ENCODE measurements at places on chromosomes 5 and 9. TPM values are rescaled to one million over a fixed set of nuclear protein-coding genes. Genes with fewer than 3 reads are reported as not detected.

DNA sequence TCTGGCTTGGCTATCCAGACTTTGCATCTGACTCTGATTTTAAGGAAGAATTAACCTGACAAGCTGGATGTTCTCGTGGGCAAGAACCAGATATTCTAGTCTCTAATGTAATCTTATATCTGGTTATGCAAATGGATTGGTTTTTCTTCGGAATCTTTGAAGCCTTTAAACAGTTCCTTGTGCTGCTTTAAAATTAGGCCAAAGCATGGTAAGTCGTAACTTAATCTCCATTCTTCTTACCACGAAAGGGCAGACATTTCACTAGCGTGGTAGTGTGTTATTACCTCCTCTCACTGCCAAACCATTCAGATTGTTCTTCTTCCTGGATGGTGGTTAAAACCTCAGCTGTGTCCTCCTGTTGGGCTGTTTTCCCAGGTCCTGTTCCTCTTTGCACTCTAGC is 34.1 kb upstream of the TTC23L start:
- no peak overlapping the region for H3K4me3 ChIP-seq
- no peak for DNase-seq
- no peaks in the 10 kb centered on the region for H3K4me1 ChIP-seq
- H3K27me3 ChIP-seq, result no peaks in the 10 kb centered on the region

DNA sequence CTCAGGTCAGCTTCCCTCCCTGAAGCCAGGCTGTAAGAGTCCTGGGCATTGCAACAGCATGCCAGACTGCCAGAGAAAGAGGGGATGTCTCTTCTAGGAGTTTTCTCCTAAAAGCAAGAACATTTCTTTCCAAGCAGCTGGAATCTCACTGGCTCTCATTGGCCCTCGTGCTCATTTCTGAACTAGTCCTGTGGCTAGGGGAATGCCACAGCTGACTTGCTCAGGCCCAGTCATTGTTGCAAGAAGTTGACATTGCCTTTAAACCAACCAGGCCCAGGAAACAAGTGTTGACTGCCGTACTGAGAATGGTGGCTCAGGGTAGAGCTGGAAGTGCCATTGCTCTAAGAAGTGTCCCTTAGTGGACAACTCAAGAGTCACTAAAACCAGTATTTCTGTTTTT is 15.0 kb upstream of the CEP120 start:
- no peaks in the 10 kb centered on the region for H3K36me3 ChIP-seq
- H3K4me1 ChIP-seq, result peaks cover 5% of the 10 kb centered on the region
- H3K27me3 ChIP-seq, result no peaks in the 10 kb centered on the region
- H3K4me3 ChIP-seq, result no peak overlapping the region
- no peak for DNase-seq
- H3K27ac ChIP-seq, result no peak overlapping the region

DNA sequence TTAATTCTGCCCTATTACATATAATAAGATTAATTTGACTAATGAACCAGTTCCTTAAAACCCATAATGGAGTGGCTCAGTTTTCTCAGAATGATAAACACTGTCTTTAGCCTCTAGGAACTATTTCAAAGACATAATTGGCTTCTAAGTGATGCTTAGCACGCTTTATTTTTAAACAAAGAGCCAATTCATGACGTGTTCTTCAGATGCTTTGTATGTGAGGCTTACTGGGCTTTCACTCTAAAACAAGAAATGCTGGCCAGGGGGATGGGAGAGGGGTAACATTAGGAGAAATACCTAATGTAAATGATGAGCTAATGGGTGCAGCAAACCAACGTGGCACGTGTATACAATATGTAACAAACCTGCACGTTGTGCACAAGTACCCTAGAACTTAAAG is 7.6 kb upstream of the SFXN1 start:
- no peak for DNase-seq
- H3K4me1 ChIP-seq, result no peaks in the 10 kb centered on the region
- H3K4me3 ChIP-seq, result no peak overlapping the region
- no peaks in the 10 kb centered on the region for H3K27me3 ChIP-seq
- no peaks in the 10 kb centered on the region for H3K36me3 ChIP-seq
- no peak overlapping the region for H3K27ac ChIP-seq

- H3K4me3 ChIP-seq, result no peak overlapping the region
- no peaks in the 10 kb centered on the region for H3K4me1 ChIP-seq
- no peaks in the 10 kb centered on the region for H3K36me3 ChIP-seq
- H3K27ac ChIP-seq, result no peak overlapping the region
These were observed 651.4 kb downstream of the CETN3 start for GRCh38 chr5:89758146-89758545.

DNA sequence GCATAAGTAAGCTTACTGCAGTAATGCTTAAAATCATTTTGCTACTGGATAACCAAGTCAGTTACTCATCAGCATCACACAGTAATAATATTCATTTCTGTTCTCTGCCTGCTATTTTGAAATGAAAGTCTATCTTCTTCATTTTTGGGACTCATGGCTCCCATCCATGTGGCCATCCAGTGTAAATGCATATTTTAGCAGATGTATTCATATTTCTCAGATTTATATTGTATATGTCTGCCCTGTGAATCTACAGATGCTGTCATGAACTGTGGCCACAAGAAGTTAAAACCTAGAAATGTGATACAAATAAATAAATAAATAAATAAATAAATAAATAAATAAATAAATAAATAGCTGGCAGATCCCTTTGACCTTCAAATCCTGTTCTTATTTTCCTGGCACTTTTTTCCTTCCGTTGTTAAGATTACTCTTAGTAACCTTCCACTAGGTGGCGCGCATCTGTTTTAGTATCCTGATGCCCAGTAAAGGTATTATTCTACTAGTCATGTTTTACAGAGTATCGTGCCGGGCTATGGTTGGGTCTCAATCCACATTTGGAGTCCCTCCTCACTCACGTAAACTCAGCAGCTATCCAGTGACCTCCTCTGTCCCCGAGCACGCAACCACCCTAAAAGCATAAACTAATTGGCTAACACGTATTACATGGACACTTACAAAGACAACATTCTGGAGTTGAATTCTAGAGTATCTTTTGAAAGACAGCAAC is 79.2 kb upstream of the IL7R start:
- peak overlapping the region; percentile 19 for H3K27ac ChIP-seq
- no peaks in the 10 kb centered on the region for H3K27me3 ChIP-seq
- peak overlapping the region; percentile 7 for H3K4me3 ChIP-seq
- H3K4me1 ChIP-seq, result peaks cover 32% of the 10 kb centered on the region
- no peaks in the 10 kb centered on the region for H3K36me3 ChIP-seq

DNA sequence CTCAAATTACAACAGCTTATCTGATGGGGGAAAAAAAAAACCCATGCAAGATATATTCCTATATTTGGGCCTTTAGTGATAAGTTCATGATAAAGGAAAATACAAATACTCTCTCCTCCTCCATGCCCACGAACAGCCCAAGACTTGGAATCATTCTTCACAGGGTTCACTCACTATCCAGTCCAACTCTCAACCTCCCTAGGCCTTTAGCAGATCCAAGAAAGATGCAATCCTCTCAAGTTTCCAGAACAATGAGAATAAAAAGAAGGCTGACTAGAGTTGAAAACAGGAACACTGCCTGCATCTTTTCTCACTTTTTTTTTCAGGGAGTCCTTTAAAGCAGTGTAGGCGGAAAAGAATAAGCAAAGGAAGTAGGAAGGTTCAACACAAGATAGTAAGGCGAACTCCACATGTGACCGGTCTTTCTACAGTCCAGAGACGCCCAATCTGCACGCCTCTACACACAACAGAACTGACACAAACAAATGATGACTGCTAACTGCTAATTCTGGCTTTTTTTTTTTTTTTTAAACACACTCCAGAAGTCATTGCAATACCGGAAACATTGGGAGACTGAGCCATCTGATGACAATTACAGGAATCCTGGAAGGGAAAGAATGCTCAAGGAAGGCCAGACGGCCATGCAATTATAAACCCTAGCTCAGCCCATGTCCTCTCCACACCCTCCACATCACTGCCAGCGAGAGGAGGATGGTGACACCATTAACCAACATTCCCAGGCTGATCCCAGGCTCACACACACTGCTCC is 75.4 kb downstream of the BNC2 start:
- no peak for DNase-seq
- no peaks in the 10 kb centered on the region for H3K27me3 ChIP-seq
- H3K27ac ChIP-seq, result no peak overlapping the region
- no peak overlapping the region for H3K4me3 ChIP-seq
- H3K4me1 ChIP-seq, result no peaks in the 10 kb centered on the region
- no peaks in the 10 kb centered on the region for H3K36me3 ChIP-seq

GRCh38 chr5:135034236-135034962 is 371 bp upstream of the PITX1 start:
- DNase-seq, result no peak
- peaks cover 36% of the 10 kb centered on the region for H3K4me1 ChIP-seq
- H3K36me3 ChIP-seq, result no peaks in the 10 kb centered on the region
- H3K4me3 ChIP-seq, result no peak overlapping the region

DNA sequence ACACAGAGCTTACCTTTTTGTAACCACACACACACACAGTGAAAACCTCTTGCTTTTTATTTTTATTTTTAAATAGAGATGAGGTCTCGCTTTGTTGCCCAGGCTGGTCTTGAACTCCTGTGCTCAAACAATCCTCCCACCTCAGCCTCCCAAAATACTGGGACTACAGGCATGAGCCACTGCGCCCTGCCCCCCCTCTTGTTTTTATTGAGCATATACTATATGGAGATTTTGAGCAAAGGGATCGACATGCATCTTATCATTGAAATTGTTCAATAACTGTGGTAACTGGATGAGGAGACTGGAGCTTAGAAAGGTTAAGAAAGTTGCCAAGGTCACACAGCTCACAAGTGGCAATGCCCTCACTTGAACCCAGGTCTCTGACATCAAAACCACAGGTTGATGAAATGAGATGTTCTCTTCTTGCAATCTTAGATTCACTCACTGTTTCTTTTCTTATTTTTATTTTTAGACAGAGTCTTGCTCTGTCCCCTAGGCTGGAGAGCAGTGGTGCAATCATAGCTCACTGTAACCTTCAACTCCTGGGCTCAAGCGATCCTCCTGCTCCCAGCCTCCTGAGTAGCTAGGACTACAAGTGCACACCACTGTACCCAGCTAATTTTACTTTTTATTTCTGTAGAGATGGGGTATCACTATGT is 26.8 kb upstream of the STXBP1 start:
- H3K27me3 ChIP-seq, result no peaks in the 10 kb centered on the region
- peaks cover 4% of the 10 kb centered on the region for H3K4me1 ChIP-seq
- H3K4me3 ChIP-seq, result no peak overlapping the region

DNA sequence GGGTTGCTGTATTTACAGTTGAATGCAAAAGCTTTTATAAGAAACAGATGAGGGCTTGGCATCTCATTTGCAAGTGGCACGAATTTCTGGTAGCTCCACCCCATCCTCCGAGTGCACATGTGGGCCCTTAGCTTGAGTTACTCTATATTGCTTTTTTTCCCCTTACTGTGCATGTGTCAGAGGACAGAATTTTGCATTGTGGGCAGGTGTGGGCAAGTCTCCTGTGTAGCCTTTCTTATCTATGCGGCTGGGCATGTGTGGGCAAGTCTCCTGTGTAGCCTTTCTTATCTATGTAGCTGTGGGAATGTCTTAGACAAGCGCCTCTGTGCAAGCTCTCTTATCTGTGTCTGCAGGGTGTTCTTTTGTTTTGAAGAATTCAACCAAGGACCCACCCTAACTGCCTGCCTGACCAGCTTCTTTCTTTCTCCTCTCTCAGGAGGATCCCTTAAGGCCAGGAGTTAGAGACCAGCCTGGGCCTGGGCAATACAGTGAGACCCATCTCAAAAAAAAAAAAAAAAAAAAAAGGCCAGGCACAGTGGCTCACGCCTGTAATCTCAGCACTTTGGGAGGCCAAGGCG is 34.1 kb upstream of the SIL1 start:
- H3K27me3 ChIP-seq, result no peaks in the 10 kb centered on the region
- no peak for DNase-seq
- H3K4me3 ChIP-seq, result no peak overlapping the region
- no peak overlapping the region for H3K27ac ChIP-seq

DNA sequence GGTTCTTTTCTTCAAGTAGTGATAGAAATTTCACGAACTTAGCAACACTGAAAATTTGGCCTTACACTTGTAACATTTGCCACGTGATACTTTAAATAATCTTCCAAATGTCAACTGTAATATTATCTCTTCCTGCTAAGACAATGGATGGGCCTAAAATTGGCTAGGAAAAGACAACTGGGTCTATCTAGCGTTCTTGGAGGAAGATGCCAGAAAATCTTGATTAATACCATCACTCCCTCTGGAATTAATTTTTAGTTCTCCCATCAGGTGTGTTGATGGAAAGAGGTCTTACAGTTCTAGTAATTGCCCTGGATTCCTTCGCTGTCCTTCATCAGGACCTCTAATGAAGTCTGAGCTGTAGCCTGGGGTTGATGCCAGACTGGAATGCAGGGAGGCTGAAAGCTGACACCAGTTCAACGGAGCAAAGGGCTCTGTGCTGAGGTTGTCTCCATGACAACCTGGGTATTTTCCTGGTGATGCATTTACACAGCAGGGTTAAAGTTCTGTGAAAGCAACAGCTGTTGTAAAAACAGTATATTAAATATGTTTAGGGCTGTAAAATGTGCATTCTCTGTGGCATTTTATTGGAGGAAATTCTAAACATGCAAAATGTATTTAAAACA is 92.3 kb downstream of the GAS1 start:
- no peak overlapping the region for H3K4me3 ChIP-seq
- H3K27me3 ChIP-seq, result no peaks in the 10 kb centered on the region
- no peak for DNase-seq
- H3K36me3 ChIP-seq, result no peaks in the 10 kb centered on the region

DNA sequence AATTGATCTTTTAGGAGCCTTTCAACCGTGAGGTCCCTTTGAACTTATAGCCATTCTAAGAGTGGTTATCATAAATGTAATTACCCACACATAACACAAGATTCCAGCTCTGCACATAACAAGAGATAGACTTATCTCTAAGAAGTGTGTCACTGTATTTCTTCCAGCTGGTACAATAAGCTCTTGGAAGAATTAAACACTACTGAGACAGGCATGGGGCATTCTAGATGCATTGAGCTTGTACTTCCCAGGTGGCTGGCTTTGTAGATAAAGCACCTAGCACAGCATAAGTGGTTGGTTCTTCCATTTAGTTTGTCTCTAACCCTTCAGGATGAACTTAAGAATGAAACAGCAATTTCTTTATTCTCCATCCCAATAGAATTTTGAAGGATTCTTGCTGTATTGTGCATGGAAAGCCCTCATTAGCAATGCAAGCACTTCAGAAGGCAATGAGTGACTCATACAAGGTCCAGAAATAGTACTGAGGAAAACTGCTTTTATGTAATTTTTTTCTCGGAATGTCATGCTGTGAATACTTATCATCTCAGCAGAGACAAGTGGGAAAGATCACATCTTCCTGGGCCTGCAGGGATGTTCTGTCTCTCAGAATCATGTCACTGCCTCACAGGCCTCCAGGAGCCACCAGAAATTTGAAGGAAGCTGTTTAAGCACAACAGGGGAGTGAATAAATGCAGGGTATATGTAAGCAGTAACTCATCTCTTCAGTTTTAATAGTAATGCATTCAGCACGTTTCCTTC is 91.1 kb upstream of the CD180 start:
- no peaks in the 10 kb centered on the region for H3K36me3 ChIP-seq
- H3K27ac ChIP-seq, result no peak overlapping the region
- DNase-seq, result no peak
- H3K27me3 ChIP-seq, result no peaks in the 10 kb centered on the region
- H3K4me3 ChIP-seq, result no peak overlapping the region

Gene ASB6
- 28.5 TPM for total RNA-seq

Gene FAM78A
- 62.7 TPM for total RNA-seq

Gene TLX3
- total RNA-seq, result not detected

Gene CAPSL
- total RNA-seq, result not detected

Gene SLC45A2
- total RNA-seq, result not detected
